ENCODE measurements at places on chromosomes 7 and 10.

DNA sequence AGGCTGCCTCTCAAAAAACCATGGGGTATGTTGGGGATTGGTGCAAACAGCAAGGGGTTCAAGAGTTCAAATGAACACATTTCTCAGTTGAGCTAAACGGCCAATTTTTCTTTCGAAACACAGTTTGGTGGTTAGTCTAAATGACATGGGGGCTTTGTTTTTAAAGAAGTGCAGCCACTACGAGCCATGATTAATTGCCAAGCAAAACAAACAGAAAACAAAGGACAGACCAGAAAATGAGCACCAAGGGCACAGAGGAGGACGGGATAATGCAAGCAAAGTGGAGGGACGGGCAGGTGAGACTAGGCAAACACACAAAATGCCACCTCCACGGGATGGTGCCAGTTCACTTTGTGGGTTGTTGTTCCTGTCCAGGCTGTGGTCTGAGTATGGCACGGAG is 64.5 kb upstream of the PDLIM1 start:
- DNase-seq = no peak

DNA sequence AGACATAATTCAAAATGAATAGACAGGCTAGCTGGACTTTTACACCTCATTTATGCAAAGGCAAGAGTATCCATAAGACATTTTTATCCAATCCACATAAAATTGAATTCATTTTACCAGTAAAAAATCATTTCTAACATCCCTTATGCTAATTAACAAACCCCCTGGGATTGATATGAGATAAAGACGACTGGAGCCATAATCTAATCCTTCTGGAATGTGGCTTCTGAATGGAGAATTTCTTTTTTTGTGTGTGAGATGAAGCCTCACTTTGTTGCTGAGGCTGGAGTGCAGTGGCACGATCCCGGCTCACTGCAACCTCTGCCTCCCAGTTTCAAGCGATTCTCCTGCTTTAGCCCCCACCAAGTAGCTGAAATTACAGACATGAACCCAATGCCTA is 90.4 kb downstream of the AKR1D1 start:
- no peak for DNase-seq

- no peak for DNase-seq
Observed at GRCh38 chr10:77163670-77164348, 473.8 kb downstream of the KCNMA1 start.

- DNase-seq = peak; percentile 69
Observed at GRCh38 chr10:62268399-62269114, at the start of gene RTKN2. RTKN2 (minus strand) TSS chr10:62268844; CDS start chr10:62268610, 234 bp downstream.

DNA sequence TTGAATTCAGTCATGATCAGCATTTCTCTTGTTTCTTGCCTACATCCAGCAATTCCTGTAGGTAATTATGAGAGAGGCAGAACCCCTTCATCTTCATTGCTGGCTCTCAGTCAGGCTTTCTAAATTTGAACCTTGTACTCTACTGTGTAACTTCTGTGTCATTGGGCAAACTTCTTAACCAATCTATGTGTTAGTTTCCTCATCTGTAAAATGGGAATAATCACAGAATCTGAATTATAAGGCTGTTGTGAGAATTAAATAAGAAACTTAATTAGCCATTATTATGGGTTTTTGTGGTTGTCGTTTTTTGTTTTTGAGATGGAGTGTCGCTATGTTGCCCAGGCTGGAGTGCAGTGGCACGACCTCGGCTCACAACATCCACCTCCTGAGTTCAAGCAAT is 11.5 kb upstream of the GALNT11 start:
- DNase-seq = no peak

DNA sequence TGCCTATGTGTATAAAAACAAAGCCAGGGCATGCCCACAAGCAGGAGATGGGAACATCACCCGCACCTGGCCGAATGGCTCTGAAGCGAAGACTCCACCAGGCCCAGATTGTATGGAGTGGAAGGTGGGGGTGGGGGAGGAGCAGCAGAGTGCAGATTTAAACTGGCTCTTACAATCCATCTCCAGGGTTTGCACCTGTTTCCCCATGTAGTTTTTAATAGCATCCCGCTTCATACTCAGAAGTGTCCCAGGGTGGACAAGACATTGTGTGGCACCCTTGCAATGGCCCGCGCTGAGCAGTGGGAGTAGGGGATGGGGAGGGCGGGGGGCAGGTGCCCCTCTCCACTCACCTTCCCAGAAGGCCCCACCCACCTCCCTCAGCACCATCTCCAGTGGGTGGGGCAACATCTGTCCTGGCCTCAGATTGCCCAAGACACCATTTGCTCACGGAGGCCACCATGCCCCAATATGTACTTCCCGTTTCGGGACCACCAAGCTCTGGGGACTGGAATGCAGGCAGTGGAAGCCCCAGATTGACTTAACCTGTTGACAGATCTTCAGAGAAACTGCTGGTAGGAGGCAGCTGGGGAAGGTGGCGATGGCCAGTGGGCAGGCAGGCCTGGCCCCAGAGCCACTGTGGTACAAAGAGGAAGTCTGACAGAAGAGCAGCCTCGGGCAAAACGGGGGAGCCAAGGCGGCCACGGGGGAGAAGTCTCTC is 23.0 kb downstream of the VSIR start:
- no peak for DNase-seq

DNA sequence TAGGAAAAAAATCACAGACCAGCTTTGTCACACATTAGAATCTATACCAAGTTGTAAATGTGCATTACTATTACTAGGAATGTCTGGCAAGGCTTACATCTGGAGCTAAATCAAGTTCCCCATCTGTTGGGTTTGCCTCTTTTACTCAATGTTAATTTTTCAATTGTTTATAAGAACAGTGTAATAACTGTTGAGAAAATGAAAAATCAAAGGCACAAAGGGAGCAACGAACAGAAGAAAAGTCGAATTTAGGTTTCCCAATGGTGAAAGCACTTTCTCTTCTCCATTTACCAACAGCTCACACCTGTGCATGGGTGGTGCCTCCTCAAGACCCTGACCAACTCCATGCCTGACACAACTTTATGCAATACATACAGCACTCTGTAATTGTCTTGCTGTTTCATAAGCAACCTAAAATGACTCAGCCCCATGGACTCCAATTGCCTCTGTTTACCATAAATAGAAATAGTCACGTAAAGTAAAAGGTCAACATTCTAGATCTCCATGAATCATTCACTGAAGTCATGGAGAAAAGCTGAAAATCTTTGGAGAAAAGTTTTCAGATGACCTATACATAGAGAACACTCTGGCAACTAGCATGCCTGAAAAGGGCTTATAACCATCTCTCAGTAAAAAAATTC is 95.5 kb upstream of the KCNIP2 start:
- DNase-seq = no peak

DNA sequence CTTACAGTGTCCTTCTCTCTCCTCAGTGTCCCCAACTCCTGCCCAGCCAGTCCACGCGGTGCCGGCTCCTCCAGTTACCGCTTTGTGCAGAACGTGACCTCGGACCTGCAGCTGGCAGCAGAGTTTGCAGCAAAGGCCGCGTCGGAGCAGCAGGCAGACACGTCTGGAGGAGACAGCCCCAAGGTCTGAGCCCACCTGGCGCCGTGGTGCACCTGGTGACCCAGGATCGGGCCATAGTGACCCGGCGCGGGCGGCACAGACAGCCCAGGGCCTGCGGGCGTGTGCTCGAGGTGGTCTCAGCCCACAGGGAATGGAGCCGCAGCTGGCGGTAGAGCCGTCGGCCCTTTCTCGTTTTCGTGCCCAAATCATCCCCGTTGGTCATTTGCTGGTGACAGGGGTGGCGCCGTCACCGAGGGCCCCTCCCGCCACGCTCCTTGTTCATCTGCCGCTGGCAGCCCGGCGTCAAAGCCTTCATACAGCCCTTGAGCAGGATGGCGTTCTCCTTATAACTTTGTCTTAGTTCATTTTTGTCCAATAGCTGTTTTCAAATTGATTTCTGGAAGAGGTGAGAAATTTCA is 20.9 kb upstream of the AP5Z1 start:
- DNase-seq = no peak

DNA sequence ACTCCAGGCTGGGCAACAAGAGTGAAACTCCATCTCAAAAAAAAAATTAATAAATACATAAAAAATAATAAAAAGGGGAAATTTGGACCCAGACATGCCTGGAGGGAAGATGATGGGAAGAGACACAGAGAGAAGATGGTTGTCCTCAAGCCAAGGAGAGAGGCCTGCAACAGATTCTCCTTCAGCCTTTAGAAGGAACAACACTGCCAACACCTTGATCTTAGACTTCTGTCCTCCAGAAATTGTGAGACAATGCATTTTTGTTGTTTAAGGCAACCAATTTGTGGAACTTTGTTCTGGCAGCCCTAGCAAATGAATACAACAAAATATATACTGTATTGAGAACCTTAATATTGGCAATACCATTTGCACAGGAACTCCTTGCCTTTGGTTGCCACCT is 180.3 kb upstream of the TNS3 start:
- no peak for DNase-seq

DNA sequence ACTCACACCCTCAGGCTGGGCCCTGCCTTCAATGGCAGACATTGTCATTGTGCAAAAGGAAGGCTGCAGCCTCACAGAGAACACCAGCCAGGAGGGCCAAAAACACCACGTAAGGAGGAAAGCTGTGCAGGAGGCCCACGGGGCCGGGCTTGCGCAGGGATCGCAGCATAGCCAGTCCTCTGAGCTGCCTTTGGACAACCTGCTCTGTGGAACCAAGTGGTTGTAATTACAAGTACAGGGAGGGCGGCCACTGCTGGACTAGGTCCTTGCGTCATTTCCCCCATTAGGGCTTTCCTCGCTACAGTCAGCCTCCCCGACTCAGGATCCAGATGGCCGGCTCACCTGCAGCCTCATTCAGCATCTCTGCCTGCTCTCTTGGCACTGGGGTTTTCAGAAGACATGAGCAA is 66.9 kb downstream of the FAM53B start:
- no peak for DNase-seq

- DNase-seq = no peak
Observed at GRCh38 chr10:93751832-93752231, 5.9 kb upstream of the LGI1 start.

DNA sequence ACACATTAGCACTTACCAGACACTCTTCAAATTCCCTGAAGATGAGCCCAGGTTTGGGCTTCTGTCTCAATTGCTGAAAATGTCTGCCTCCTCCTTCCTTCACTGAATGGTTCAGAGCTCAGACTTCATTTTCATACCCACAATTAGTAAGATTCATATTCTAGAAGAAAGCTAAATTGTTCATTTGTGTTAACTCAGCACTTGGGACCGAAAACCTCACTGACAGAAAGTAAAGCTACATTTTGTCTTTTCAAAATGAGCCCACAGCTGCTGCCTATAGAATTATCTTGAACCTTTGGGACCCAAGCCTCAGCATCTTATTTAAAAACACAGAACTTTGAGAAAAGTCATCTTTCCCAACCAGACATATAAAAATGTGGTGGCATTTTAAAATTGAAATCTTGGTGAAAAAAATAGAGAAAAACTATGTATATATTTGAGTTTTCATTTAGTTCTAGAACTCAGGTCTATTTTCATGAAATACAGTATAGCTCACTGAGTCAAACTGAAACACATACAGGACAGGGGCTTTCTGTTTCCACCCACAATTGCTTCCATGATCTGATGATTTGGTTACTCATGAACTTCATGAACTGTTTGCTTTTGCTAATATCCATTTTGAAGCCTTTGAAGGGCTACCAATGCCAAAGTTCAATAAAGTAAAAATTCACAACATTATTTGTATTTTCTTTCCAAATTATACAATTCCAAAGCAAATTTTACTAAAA is 119.1 kb upstream of the PFKP start:
- DNase-seq = no peak

GRCh38 chr7:106916679-106917078 is 51.6 kb downstream of the PIK3CG start:
- DNase-seq = no peak

- DNase-seq = no peak
Observed at GRCh38 chr7:127514499-127514898, 70.9 kb downstream of the GCC1 start.

DNA sequence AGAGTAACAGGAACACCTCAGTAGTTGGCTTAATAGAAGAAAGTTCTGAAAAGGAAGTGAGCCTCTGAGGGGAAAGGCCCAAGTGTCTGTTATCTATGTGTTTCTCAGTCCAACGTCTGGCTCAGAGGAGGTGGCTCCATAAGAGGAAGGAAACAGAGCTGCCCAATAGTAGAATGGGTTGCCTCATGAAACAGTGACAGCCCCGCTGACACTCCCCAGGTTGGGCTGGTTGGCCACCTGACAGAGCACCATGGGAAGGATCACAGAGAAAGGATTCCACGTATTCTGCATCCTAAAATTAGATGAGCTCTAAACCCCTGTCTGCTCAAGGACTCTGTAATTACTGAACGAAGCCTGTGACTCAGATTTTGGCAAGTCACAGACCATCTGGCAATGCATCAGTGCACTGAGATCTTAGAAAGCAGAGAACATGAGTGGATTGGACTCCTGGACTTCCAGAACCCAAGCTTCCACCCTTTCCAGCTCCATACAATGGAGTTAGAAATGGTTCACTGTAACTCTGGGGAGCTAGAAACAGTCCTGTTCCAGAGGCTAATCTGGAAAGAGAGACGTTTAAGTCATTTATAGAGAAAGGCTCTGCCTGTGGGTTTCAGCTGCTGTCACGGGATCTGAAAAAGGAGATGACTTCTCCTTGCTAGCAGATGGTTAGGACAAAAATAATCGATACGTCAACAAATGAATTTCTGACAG is 2.9 kb downstream of the PKD2L1 start:
- peak; percentile 28 for DNase-seq

GRCh38 chr7:83751217-83751616 is 102.3 kb upstream of the SEMA3E start:
- DNase-seq = no peak

DNA sequence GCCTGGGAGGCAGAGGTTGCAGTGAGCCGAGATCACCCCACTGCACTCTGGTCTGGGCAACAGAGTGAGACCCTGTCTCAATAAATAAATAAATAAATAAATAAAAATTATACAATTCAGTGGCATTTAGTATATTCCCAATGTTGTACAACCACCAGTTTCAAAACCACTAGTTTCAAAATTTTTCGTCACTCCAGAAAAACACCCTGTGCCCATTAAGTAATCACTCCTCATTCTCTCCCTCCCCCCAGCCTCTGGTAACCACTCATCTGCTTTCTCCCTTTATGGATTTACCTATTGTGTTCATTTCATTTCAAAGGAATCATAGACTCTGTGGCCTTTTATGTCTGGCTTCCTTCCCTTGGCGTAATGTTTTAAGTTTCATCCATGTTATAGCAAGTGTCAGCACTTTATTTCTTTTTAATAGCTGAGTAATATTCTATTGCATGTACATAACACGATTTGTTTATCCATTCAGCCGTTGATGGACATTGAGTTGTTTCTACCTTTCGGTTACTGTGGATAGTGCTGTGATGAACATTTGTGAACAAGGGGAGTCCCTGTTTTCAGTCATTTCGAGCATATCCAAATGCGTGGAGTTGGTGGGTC is 29.4 kb upstream of the GOLGA7B start:
- DNase-seq = no peak

All from stimulated activated naive CD8-positive, alpha-beta T cell treated with anti-CD3 and anti-CD28 coated beads, Interleukin-15, Interleukin-2, amounts not matched to agents 100 U/mL and 50 U/mL, for 24 hours (primary cell).